ENCODE measurements at places on chromosomes 11 and 22. TPM values are rescaled to one million over a fixed set of nuclear protein-coding genes. Genes with fewer than 3 reads are reported as not detected.

The C22orf31 gene
- total RNA-seq, result 0.41 TPM

The FOLR1 gene
- not detected for total RNA-seq

The OR5T2 gene
- total RNA-seq, result not detected

The RASGRP2 gene
- 24.9 TPM for total RNA-seq

The P2RY6 gene
- total RNA-seq, result under 0.01 TPM

The HPX gene
- total RNA-seq, result 0.82 TPM

The EIF1AD gene
- 22.0 TPM for total RNA-seq

The IL17RA gene
- 2.0 TPM for total RNA-seq

The SCN3B gene
- 48.9 TPM for total RNA-seq

The FBLN1 gene
- 25.7 TPM for total RNA-seq

The INS gene
- total RNA-seq, result not detected

Data from frontal cortex (tissue), 4 donors.